ENCODE measurements at places on chromosomes 13 and 19. TPM values are rescaled to one million over a fixed set of nuclear protein-coding genes. Genes with fewer than 3 reads are reported as not detected.

SRRM5 gene
- not detected for total RNA-seq

PLPPR3 gene
- under 0.01 TPM for total RNA-seq

DNA sequence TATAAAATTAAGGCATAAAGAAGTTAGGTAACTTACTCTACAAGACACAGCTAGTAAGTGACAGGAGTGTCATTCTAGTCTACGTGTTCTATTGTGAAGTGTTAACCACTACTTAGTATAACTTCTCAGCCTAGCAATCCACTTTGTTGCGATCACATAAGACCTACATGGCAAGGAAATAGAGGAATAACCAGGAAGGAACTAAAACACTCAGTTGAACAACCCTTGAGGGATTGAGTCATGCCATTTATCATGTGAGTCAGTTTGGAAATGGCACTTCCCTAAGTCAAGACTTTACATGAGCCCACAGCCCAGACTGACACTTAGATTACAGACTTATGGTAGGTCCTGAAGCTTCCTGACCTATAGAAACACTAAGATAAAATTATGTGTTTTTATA, 279.5 kb upstream of the PCDH20 start:
- DNase-seq, result no peak

CEACAM3 gene
- not detected for total RNA-seq

GRCh38 chr13:45518525-45519245, 53.9 kb downstream of the COG3 start:
- no peak for DNase-seq

FBXW9 gene
- 5.2 TPM for total RNA-seq

- DNase-seq, result no peak
Observed at GRCh38 chr19:13613447-13613846, 107.2 kb upstream of the CACNA1A start.

ERICH4 gene
- not detected for total RNA-seq

ACOD1 gene
- total RNA-seq, result not detected

DNA sequence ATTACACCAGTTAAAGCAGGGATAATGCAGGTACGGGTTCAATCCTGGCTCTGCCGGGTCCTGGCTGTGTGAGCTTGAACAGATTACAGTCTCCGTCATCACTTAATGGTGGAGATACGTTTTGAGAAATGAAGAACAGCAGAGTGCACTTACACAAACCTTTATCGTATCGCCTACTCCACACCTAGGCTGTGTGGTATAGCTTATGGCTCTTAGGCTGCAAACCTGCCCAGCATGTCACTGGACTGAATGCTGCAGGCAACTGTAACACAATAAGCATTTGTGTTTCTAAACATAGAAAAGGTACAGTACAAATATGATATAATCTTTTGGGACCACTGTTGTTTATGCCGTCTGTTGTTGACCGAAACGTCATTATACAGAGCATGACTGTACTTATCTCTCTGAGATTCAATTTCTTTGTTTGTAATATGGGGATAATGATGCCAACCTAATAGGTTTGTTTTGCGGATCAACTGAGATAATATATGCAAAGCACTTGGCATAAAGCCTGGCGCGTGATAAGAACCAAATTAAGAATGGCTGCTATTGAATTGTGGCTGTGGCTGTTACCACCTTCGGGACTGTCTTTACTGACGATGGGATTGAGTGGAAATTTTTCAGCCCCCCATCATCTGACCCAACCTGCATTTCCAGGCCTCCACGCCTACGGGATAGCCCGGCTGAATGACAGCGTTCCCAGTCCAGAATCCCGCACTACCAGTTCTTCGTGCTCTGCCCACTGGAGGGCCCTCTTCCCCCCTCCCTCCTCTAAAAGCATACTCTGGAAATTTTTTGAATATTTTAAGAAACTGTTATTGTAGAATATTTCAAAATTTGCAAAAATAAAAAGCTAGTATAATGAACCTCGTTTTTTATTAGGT, 11.2 kb downstream of the KRTDAP start:
- DNase-seq, result no peak

- DNase-seq, result no peak
Observed at GRCh38 chr19:8517551-8518442, 3.8 kb upstream of the ZNF414 start.

DNA sequence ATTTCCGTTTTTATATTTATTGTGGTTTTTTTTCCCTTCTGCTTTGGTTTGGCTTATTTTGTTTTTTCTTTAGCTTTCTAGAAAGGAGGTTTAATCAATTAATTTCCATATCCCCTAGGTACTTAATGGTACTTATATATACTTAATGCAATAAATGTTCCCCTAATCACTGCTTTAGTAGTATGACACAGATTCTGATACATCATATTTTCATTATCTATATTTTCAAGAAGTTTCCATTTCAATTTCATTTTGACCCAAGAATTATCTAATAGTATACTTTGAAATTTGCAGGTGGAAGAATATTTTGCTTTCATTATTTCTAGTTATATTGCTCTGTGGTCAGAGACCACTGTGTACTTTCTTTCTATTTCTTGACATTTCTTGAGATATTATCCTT, 66.6 kb upstream of the STK24 start:
- DNase-seq, result no peak

DNA sequence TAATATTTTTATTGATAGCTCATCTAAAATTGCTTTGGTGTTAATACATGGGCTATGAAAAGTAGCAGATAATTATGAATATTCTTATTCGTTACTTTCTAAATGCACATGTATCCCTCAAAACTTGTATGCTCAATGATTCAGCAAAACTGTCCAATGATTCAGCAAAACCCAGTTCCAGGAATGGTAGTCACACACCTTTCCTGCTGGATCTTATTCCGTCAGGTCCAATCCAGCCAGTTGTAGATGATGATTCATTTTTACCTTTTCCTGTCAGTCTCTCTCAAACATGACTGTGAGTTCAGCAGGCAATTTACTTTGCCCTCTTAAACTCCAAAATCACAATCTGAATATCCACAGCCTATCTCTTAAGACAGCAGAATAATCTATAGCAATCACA, 1082.6 kb downstream of the EFNB2 start:
- no peak for DNase-seq

- no peak for DNase-seq
Observed at GRCh38 chr13:62035981-62036380, 620.3 kb upstream of the PCDH20 start.

DNA sequence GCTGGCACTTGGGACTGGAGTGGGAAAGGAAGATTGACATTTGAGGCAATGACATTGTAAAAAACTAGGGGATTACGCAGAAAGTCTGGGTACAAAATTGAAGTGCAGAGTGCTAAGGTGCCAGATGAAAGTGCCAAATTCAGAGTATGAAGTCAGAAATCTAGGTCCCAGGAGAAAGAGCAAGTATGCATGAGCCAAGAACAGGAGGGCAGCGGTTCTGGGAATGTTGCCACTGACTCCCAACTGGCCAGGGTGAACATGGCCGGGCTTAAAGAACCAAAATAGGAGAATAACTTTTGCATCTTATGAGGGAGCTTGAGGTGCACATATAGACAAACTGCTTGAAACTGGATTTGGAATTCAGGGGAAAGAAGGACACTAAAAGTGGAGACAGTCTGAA, 495.8 kb upstream of the KLF12 start:
- no peak for DNase-seq

CAPN12 gene
- total RNA-seq, result under 0.01 TPM

- no peak for DNase-seq
Observed at GRCh38 chr19:1355568-1356507, 27.9 kb upstream of the NDUFS7 start.

ZFP14 gene
- total RNA-seq, result 4.0 TPM

PAN3 gene
- total RNA-seq, result 17.5 TPM

DNA sequence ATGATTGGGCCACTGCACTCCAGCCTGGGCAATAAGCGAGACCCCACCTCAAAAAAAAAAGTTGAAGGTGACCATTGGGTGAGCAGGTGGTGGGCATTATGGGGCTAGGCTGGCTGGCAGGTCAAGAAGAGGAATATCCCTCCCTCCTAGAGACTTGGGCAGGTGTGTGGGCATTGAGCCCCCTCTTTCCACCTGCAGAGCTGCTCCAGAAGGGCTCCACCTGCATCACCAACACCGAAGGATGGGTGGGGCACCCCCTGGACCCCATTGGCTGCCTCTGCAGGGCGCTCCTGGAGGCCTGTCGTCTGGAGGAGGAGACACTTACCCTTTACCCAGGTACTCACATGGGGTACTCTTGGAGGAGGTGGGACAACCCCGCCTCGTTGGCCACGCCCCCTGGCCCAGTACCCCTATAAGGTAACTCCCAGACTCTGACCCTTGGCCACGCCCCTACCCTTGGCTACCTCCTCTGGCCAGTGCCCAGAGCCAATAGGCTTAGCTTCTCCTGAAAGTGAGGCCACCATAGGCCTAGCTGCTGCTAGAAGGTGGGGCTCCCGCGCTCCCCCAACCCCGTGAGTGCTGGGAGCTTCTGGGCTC, 21.9 kb downstream of the ZSWIM4 start:
- DNase-seq, result no peak

- peak; percentile 54 for DNase-seq
Observed at GRCh38 chr13:98576200-98576945, 534 bp downstream of the STK24 start.

ZNF525 gene
- total RNA-seq, result 9.7 TPM

GRCh38 chr19:9671655-9672054, 3.2 kb downstream of the ZNF562 start:
- no peak for DNase-seq

SOX1 gene
- not detected for total RNA-seq

DNA sequence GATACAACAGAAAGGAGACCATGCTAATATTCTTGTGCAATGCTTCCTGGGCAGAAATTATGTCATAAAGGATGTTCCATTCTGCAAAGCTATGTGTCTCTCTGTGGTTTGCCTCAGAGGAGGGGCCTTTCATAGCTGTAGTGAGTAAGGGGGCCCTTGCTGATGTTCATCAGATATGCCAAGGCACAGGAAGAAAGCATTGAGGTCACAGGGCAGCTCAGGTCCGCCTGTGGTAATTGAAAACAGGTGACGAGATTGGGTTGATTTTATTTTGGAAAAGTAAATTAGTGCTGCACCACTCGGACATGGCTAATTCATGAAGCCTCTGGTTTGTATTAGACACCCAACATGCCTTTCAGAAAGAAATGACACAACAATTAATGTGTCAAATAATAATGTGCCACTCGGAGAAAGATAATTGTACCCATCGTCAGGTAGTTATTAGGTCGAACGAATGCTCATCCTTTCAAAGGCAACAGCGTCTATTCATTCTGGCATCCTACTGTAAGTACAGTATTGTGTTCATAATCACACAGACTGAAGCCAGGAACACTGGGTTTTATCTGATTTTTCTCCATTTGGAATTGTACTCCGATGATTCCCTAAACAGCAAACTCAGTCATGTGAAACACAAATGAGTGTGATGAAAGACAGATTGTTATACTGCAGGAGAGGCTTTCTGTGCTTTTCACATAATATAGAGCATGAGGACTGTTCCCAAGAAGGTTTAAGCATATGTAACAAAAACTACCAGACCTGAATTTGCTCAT, 421.6 kb upstream of the KLF12 start:
- no peak for DNase-seq

DNA sequence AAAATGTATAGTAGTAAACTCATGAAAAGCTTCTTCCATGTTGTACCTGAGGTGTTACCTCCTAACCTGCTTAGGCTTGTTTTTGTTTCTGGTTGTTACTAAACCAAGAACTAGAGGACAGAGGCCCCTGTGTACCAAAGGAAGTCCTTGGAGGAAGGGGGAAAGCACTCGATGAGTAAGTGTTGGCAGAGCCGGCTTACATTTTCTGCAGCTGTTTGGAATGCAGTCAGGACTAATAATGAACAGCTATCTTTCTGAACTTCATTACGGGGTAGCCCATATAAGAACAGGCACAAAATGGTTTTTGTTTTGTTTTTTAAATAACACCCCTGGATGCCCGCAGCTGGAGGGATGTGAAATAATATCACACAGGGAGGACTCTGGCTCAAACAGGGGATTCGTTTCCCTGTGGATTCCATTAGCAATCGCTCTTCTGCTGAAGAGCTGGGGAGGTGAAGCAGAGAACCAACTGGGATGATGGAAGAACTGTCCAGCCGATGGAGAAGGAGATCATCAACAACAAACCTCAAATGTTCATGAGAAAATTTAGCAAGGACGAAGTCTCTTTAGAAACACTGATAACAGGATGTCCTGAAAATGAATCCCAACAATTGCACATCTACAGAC, 214.2 kb upstream of the MAB21L1 start:
- no peak for DNase-seq

GRCh38 chr19:46520616-46521015, 24.9 kb upstream of the PNMA8B start:
- DNase-seq, result no peak

- no peak for DNase-seq
Observed at GRCh38 chr13:97878431-97879375, 74.8 kb upstream of the IPO5 start.

GRCh38 chr13:112346899-112347229, 29.3 kb upstream of the SPACA7 start:
- no peak for DNase-seq

- DNase-seq, result no peak
Observed at GRCh38 chr13:56886398-56886797, 254.3 kb upstream of the PRR20A start.
